ENCODE measurements at places on chromosomes 4 and X.

DNA sequence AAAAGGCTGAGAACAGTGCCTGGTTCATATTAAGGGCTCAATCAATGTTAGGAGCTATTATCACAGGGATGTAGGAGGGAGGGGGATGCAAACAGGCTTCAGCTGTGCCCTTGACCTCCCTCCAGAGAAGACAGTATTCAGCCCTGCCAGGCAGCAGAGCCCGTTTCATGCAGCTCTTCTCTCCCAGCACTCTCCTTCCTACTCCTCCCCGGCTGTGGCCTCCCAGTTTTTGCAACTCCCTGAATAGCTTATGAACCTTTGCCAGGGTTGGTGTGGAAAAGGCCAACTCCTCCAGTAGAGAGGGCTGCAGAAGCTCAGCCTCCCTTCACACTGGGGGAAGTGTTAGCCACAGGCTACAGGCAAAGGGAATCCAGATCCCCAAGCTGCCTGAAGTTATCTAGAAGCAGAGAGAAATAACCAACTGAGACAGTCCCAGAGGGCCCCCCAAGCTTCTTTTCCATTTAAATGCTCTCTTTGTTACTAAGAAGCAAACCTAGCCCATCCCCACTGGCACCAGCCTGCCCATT, 31.7 kb upstream of the APLN start:
- DNase-seq: no peak

DNA sequence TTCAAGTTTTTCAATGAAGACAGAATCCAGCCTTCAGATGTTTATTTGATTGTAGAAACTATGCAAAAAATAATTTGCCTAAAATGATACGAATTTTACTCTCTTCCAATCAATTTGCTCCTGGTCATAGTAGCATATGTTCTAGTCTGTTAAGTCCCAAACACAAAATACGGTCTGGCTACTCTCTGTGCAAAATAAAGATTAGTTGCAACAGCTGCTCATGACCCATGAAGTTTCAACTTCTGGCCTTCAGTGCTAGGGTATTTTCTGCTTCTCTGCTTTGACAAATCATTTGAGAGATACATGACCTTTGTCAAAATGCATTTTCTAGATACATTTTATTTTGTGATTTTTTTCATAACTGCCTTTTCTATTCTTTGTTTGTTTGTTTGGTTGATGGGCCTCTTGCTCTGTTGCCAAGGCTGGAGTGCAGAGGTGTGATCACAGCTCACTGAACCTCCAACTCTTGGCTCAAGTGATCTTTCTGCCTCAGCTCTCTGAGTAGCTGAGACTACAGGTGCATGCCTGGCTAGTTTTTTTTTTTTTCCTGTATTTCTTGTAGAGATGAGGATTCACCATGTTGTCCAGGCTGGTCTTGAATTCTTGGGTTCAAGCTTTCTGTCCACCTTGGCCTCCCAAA, 55.2 kb downstream of the TACR3 start:
- DNase-seq: no peak

DNA sequence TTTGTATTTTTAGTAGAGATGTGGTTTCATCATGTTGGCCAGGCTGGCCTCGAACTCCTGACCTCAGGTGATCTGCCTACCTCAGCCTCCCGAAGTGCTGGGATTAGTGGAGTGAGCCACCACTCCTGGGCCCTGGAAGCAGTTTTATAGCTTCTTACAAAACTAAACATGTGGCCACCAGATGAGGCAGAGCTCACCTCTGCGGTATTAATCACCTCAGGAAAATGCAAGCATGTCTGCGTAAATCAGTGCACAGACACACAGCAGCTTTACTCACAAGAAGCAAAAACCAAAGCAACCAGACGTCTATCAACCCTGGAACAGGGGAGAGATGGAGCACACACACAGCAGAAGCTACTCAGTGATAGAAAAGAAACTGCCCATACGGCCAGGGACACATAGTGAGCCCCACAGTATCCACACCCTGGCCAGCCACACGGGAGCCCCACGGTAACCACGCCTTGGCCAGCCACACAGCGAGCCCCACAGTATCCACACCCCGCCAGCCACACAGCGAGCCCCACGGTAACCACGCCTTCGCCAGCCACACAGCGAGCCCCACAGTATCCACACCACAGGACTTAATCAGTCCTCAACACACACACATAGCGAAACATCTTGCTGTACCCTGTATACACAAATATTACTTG, 30.2 kb downstream of the PPP2R3B start:
- DNase-seq: no peak

- DNase-seq: no peak
Measured at GRCh38 chr4:140331245-140331644, 42.2 kb upstream of the SCOC start.

DNA sequence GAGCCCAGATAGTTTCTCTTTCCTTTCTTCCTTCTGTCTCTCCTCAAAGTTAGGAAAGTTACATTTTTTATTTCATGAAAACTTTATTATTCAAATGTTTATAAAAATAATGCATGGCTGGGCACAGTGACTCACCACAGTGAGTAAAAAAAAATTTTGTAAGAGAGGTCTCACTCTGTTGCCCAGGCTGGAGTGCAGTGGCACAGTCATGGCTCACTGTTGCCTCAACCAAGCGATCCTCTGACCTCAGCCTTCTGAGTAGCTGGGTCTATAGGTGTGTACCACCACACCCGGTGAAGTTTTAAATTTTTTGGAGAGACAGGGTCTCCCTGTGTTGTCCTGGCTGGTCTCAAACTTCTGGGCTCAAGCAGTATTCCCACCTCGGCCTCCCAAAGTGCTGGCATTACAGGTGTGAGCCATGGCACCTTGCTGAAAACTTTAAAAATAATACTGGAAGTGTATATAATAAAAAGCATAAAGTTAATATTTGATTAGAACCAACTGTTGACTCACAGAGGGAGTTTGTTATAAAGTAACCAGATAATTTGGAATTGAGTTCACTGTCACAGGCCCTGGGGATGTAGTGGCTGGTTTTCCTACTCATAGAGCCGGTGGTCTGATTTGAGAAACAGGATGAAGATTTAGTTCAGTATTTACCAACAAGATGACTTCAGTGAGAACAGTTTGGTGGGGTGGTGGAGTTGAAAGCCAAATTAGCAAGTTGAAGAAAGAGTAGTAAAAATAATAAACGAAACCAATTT, 18.0 kb downstream of the CMC4 start:
- DNase-seq: no peak

DNA sequence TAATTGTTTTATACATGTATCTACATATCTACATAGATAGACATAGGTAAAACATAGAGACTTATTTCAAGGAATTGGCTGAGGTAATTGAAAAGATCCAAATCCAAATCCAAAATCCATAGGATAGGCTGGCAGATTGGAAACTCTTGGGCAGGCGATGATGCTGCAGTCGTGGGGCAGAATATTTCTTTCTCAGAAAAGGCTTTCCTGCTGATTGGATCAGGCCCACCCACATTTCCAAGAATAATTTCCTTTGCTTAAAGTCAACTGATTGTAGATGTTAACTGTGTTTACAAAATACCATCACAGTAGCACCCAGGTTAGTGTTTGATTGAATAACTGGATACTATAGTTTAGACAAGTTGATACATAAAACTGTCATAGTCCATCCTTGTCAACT, 27.2 kb downstream of the STIM2 start:
- no peak for DNase-seq

- DNase-seq: no peak
Measured at GRCh38 chr4:92215476-92215875, 88.3 kb upstream of the GRID2 start.

DNA sequence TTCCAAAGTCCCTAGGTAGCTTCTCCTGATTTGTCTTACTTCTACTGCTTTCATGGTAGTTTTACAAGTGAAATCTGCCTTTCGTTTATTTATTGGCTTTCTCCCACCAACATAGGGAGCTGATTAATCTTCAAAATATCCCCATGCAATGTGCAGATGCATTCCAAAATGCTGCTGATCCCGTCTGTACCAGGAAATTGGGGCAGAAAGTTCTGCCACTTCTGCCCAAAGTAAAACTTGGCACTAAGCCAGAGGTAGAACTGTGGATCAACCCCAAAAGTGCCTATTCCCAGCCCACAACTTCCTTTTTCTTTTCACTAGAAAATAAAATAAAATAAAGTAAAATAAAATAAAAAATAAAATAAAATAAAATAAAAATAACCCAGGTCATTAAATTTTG, 47.3 kb upstream of the PPARGC1A start:
- DNase-seq: no peak

DNA sequence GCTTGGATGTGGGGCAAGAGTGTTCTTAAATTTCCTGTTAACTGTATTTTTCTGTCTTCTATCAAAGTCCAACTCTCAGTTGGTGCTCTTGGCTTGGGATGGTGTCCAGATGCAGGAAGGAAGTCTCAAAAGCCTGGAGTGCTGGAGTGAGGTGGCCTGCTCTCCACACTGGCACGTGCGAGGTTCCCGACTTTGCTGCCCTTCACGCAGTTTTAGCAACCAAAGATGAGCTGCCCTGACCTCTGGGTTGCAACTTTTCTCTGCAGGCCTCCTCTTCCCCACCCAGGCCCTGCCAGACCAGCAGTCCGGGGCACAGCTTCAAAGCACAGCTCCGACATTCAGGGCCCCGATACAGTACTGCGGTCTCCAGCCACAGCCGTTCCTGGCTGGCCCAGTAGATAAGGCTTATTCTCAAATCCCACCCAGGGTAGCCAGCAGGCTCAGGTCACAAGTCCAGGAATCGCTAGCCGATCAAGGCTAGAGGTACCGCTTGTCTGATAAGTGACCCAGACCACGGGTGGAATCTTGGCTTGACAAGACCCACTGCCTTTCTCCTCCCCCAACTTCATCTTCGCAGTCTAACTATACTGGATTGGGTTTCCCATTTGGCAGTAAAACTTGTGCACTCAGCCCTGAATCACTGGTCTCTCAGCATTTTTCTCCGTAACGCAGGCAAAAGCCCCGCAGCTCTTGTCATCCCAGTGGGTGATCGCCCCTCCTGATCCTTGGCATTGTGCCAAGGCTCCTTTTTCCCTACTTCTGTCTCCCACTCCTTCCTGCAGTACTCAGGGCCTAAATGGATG, 21.8 kb upstream of the JADE1 start:
- DNase-seq: no peak

GRCh38 chrX:112967341-112967740, 126.7 kb upstream of the AMOT start:
- DNase-seq: no peak

- DNase-seq: no peak
Measured at GRCh38 chr4:77821775-77822174, 2.6 kb upstream of the CNOT6L start.

GRCh38 chr4:73414936-73415271, 10.8 kb downstream of the ALB start:
- no peak for DNase-seq

GRCh38 chr4:40525752-40526598, 103.7 kb downstream of the RBM47 start:
- DNase-seq: no peak

GRCh38 chr4:66555301-66555700, 885.0 kb upstream of the EPHA5 start:
- DNase-seq: no peak

DNA sequence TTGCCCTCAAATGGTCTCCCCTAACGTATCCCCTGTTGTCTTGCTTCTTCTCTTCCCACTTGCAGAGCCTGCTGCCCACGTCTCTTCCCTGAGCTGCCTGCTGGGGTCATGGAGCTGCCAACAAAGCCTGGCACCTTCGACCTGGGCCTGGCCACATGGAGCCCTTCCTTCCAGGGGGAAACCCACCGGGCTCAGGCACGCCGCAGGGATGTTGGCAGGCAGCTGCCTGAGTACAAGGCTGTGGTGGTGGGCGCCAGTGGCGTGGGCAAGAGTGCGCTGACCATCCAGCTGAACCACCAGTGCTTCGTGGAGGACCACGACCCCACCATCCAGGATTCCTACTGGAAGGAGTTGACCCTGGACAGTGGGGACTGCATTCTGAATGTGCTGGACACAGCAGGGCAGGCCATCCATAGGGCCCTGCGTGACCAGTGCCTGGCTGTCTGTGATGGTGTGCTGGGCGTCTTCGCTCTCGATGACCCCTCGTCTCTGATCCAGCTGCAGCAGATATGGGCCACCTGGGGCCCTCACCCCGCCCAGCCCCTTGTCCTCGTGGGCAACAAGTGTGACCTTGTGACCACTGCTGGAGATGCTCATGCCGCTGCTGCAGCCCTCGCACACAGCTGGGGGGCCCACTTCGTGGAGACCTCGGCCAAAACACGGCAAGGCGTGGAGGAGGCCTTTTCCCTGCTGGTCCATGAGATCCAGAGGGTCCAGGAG, 2.9 kb downstream of the ERAS start:
- no peak for DNase-seq

DNA sequence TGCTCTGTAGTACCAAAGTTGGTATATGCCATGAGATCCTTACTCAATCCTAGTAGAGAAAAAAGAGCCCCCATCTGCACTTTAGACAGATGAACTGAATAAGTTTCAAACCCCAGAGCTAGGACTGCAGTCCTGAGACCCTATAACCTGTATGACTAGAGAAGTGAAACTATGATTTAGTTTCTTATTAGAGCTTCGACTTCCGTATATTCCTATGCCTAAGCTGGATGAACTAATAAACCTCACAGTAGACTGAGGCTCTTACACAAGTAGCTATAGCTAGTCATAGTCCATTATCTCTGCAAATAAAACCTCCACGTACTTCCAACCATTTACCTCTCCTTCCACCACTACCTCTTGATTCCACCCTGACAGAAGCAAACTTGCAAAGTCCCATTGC, 6.3 kb upstream of the OTUD4 start:
- DNase-seq: no peak

- DNase-seq: no peak
Measured at GRCh38 chrX:14729058-14729457, 143.8 kb downstream of the FANCB start.

- no peak for DNase-seq
Measured at GRCh38 chr4:152065545-152065944, 304.7 kb upstream of the GATB start.

DNA sequence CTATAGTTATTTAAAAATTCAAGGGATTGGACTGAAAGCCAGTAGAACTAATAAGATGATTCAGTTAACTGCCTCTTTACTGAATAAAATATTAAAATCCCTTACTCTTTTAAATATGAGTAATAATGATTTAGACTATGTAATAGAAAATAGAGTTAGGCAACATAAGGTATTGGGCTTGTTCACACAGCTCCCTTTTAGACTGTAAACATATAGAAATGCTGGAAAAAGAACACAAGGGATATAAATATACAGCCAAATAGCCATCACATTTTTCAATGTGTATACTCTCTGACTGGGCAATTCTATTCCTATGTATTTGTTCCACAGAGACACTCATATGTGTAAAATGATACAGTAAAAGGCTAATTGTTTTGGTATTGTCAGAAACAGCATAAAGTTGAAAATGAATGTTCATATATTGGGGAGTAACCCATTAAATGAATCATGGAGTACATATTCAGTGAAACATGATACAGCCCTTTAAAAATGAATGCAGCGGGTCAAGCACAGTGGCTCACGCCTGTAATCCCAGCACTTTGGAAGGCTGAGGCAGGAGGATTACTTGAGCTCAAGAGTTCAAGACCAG, 129.8 kb downstream of the TBC1D19 start:
- DNase-seq: no peak

GRCh38 chr4:13476915-13477314, 7.2 kb downstream of the RAB28 start:
- no peak for DNase-seq

GRCh38 chr4:139619644-139620043, 46.0 kb upstream of the MGST2 start:
- no peak for DNase-seq

GRCh38 chr4:134024251-134024650, 177.3 kb downstream of the PABPC4L start:
- no peak for DNase-seq
